Smooth muscle cell of the brain vasculature (primary cell): ENCODE measurements at places on chromosomes 16 and 17.

DNA sequence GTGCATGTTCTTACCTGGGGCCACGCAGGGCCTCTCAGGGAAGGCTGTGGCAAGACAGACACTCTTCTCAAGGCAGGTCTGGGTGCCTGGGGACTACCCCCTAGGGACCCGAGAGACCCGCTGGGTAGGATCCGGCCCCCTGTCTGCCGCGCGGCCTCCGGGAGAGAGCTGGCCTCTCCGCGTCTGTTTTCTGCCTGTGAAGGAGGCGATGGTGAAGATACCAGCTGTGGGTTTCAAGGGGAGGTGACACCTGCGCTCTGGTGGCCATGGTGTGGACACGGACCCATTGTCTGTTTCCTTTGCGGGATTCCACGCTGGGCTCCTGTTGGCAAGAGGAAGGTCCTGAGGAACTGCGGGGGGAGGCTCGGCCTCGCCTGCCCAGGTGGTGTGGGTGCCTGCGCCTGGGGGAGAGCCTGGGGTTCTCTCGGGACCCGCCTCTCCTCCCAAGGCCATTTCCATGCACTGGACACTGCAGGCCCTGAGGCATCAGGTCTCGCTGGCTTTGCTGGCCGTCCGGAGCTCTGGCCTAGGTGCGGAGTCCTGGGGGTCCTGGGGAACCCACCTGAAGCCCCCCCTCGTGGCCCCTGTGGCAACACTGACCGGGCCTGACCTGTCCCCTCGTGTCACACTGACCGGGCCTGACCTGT, 12.2 kb upstream of the METRNL start:
- DNase-seq: no peak

- no peak for DNase-seq
Observed at GRCh38 chr16:85715169-85716021, 26.6 kb upstream of the GINS2 start.

DNA sequence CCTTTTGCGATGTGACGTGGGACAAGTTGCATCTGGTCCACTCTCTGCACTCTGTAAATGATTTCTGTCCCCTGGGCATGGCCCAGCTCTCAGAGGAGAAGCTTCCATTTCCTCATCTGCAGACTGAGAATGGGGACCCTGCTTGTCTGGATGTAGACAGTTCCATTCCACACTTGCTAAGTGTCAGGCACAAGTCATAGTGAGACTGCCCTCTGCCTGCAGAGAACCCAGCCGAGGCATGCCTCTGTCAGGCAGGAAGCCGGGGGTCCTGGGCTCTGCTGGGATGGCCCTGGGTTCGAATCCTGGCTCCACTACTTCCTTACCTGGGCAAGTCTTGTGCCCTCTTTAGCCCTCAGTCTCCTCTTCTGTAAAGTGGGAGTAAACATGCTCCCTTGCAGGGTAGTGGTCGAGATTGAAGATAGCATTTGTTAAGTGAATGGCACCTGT, 4.1 kb downstream of the MAP2K3 start:
- DNase-seq: no peak

DNA sequence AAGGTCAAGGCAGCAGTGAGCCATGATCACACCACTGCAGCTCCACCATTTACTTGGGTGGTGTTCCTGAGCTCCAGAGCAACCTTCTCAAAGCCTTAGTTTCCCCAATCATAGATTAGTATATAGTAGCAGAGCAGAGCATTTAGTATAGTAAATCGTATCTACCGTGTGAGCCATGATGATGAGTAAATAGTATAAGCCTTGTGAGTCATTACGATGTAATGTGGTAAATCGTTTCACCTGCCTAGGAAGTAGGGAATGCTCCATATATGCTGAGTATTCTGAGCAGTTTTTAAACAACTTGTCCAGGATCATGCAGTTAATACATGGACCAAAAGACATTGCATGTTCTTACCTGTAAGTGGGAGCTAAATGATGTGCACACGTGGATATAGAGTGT, 66.4 kb downstream of the SCNN1B start:
- DNase-seq: no peak

GRCh38 chr16:3580251-3580651, 3.0 kb upstream of the NLRC3 start:
- DNase-seq: no peak

GRCh38 chr17:67115401-67115800, 71.0 kb downstream of the CACNG1 start:
- no peak for DNase-seq

GRCh38 chr16:58842746-58843145, 108.6 kb upstream of the GOT2 start:
- no peak for DNase-seq

- DNase-seq: no peak
Observed at GRCh38 chr16:85082173-85083050, 29.9 kb downstream of the CIBAR2 start.

DNA sequence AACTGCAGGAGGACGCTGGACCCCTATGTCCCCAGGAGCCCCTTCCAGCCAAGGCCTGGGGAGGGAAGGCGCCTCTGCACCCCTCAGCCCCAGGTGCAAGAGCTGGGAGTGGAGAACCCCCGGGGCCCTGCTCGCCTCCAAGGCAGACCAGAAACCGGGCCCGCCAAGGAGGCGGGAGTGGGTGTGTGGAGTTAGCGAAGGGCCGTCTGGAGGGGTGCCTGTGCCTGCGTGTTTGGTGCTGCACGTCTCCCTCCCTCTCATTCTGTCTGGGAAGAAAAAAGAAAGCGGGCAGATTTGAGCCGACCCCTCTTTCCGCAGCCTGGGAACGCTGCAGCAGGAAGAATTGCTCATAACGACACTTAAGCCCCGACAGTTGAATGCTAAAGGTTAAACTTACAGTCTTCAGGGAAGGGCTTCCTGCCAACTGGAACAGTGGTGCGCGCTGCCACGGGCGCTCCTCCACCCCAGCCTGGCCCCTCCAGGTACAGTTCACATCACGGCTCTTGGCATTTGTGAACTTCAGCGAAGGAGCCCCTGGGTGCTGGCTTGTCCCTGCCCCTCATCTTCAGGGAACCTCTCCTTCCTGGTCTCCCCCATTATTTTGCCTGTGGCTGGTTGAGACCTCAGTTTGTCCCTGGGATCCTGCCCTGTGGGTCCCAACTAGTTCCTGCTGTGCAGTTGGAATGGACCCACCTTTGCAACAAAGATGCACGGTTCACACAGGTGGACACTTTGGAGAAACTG, 19.2 kb upstream of the ZFHX3 start:
- no peak for DNase-seq
